ENCODE measurements at places on chromosomes 6 and 20. TPM values are rescaled to one million over a fixed set of nuclear protein-coding genes. Genes with fewer than 3 reads are reported as not detected.

LST1 gene
- 6.3 TPM for total RNA-seq

DNA sequence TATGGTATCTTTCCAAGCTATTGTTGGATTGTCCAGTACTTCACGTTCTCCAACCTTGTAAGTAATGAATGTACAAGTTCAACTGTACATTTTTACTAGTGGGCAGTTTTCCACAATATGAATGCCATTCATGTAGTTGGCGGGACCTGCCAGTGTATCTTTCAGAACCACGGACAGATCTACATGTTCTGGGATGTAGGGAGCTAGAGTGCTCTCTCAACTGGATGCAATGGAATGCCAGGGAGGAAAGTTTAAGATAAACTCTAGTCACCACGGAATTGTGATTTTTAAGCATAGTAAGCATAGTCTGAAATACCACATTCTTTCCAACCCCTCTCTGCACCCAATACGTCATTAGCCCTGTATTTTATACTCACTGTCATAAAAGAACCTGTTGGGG is 21.5 kb upstream of the HLA-C start:
- no peak for ATAC-seq

GRCh38 chr20:50520222-50520880 is 10.2 kb downstream of the PTPN1 start:
- no peak for ATAC-seq

GRCh38 chr6:6816716-6817115 is 228.2 kb downstream of the LY86 start:
- no peak for ATAC-seq

DNA sequence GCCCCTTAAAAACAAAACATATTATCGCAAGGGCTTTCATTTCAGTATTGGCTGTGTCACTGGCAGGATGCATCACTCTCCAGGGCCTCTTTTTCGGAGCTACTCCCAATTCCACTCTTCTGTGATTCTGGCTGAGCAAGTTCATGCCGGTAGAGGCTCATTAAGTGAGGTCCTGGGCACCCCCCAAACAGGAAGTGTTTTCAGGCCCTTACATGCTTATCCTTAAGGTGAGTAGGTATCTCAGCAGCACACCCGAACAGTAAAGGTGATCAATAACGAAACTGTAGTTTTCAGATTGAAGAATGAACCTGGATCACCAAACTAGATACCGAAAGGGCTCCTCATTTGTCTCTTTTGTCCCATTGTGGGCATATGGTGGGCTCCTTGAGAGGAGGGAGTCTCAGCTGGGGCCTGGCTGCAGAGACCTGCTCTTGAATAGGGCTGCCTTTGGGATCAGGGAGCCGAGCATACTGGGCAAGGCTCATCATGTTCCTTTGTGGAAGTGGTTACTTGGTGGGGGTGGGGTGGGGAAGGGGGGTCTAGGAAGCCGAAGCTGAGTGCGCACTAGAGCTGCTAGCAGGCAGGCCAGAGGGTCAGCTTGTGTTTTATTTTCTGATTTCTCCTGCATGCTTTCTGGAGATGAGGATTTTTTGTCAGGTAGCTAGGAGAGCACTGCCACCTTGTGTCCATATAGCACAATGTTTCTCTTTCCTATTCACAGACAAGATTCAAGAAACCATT is 65.2 kb downstream of the CDS2 start:
- peak; percentile 75 for ATAC-seq

FAM209A gene
- not detected for total RNA-seq
